ENCODE measurements at places on chromosomes 2 and 18. TPM values are rescaled to one million over a fixed set of nuclear protein-coding genes. Genes with fewer than 3 reads are reported as not detected.

EPB41L3 gene
- 0.15 TPM for polyA plus RNA-seq

NPPC gene
- polyA plus RNA-seq, result not detected

GPR35 gene
- polyA plus RNA-seq, result 1.2 TPM

NFE2L2 gene
- polyA plus RNA-seq, result 40.9 TPM

COLEC12 gene
- polyA plus RNA-seq, result 28.1 TPM

MALL gene
- polyA plus RNA-seq, result 5.2 TPM

NR4A2 gene
- 16.2 TPM for polyA plus RNA-seq

ALKAL2 gene
- polyA plus RNA-seq, result not detected

UGT1A8 gene
- not detected for polyA plus RNA-seq

FRZB gene
- polyA plus RNA-seq, result 3.5 TPM

SRD5A2 gene
- not detected for polyA plus RNA-seq

COL5A2 gene
- polyA plus RNA-seq, result 20.4 TPM

CDKL4 gene
- polyA plus RNA-seq, result 0.60 TPM

CMPK2 gene
- polyA plus RNA-seq, result 1.1 TPM

ALPI gene
- polyA plus RNA-seq, result not detected

CFAP53 gene
- 1.6 TPM for polyA plus RNA-seq

PIEZO2 gene
- polyA plus RNA-seq, result not detected

ABHD3 gene
- 4.3 TPM for polyA plus RNA-seq

SERPINB4 gene
- not detected for polyA plus RNA-seq

SCN1A gene
- 0.02 TPM for polyA plus RNA-seq

ERFE gene
- 1.3 TPM for polyA plus RNA-seq

KCNG2 gene
- not detected for polyA plus RNA-seq

VIL1 gene
- polyA plus RNA-seq, result under 0.01 TPM

SLC4A3 gene
- polyA plus RNA-seq, result 12.2 TPM

LRP2 gene
- not detected for polyA plus RNA-seq

SLC11A1 gene
- 0.31 TPM for polyA plus RNA-seq

MAP3K19 gene
- not detected for polyA plus RNA-seq

CLEC4F gene
- 0.21 TPM for polyA plus RNA-seq

SH2D6 gene
- polyA plus RNA-seq, result 0.42 TPM

HOXD4 gene
- polyA plus RNA-seq, result 1.6 TPM

EPG5 gene
- 13.6 TPM for polyA plus RNA-seq

GCG gene
- not detected for polyA plus RNA-seq

ENOSF1 gene
- polyA plus RNA-seq, result 25.9 TPM

CKAP2L gene
- polyA plus RNA-seq, result 2.9 TPM

GAREM1 gene
- polyA plus RNA-seq, result 2.8 TPM

SP140 gene
- polyA plus RNA-seq, result 0.75 TPM
